ENCODE measurements at places on chromosomes 6 and 20.

DNA sequence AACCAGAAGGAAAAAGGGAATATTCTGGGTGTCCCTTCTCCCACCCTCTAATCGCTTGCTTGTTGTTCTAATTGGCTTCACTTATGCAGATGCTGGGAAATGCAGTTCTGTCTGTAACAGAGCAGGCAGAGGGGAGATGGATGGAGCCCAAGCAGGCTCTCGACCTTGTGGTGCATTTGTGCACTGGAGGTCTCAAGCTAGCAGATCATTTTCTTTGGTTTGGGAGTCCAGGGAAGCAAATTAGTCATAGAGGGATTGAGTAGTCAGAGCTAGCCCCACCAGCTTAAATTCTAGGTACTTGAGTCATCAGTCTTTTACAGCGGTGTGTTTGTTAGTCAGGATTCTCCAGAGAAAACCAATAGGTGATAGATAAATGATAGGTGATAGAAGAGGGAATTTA, 234.7 kb upstream of the ECI2 start:
- DNase-seq, result no peak

DNA sequence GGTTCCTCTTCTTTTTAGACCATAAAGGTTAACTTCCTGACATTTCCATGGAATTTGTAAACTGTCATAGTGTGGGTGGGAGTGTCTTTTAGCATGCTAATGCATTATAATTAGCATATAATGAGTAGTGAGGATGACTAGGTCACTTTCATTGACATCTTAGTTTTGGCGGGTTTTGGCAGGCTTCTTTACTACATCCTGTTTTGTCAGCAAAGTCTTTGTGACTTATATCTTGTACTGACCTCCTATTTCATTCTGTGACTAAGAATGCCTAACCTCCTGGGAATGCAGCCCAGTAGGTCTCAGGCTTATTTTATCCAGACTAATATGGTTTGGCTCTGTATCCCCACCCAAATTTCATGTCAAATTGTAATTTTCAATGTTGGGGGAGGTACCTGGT, 149.6 kb upstream of the SYNCRIP start:
- no peak for DNase-seq

- DNase-seq, result no peak
These were observed 166.2 kb downstream of the EPM2A start for GRCh38 chr6:145569140-145569539.

DNA sequence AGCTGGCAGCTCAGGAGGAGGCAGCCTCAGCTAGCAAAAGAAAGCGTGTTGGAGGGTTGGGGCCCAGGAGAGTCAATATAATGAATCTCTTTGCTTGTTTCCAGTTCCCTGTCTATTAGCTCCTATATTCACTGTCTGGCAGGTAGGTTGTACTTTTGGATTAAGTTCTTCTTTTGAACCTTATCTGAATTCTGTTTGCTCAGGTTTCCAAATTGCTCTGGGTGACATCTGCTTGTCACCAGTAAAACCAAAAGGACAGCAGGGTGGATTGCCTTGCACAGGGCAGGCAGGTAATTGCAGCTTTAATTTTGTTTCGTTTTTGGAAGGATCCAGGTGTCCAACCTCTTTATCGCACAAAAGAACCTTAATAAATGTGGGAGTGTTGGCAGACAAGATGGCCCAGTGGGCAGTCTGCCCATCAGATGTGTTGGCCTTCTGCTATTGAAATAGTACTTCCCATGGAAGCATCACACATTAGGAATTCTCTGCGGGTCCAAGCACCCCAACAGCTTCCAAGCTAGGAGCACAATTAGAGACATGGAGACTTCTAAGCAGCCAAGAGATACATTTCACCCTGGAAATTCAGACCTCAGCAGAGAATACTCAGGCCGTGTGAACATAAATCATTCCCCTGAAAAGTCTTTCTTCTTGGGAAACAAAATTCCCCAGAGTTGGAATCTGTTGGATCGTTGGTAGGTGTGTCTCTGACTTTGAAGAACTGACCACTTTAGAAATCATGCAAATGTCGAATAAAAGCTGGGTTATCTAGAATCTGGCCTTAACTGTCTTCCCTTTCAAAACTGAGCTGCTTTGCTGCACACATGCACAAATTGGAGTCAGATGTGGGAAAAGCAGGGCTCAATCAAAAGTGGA, 286.9 kb upstream of the BMP2 start:
- no peak for DNase-seq

- DNase-seq, result no peak
These were observed 12.8 kb upstream of the DTNBP1 start for GRCh38 chr6:15675536-15676220.

DNA sequence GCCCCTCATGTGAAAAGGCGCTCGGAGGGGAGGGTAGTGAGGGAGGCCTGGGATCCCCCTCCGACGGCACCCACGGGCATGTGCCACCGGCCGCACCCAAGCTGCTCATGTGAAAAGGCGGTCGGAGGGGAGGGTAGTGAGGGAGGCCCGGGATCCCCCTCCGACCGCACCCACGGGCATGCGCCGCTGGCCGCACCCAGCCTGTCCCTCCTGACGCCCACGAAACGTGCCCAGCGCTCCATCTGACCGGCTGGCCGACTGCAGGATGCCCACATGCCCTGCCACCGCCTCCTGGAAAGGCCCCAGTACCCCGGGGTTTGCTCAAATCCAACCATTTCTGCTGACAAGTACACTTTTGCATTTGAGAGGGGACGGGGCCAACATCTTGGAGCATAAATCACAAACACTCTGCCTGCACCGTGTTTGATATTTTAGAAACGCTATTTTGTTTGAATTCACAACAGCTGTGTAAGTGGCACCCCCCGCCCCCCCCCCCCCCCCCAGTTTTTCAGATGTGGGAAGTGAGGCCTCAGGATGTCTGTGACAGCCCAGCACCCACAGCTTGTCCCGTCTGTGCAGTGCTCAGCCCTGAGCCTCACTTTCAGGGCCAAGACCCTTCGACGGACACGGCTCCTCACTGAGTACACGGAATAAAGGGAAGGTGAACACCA, 34.1 kb downstream of the SLC2A4RG start:
- DNase-seq, result no peak

GRCh38 chr20:50215101-50215690, 24.6 kb downstream of the CEBPB start:
- DNase-seq, result no peak

GRCh38 chr20:15622368-15622767, 950.9 kb downstream of the KIF16B start:
- no peak for DNase-seq

DNA sequence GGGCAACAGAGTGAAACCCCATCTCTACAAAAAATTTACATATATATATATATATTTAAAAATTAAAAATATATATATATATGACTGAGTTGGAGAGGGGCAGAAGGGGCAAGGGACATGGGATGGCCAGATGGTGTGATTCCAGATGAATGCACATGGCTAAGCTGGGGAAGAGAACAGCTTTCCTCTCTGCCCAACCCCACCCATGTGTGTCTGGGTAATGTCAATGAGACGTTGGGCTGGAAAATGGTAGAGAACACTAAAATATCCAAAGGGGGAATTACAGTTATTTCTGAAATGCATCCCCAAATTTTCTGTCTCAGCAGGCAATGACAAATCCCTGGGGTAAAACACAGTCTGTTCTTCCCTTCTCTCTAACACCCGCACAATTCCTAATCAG, 31.2 kb upstream of the CCND3 start:
- no peak for DNase-seq

- DNase-seq, result peak; percentile 13
These were observed 361.6 kb upstream of the MARCKS start for GRCh38 chr6:113495521-113495920.

- DNase-seq, result no peak
These were observed 33.4 kb downstream of the PLN start for GRCh38 chr6:118581489-118581959.

DNA sequence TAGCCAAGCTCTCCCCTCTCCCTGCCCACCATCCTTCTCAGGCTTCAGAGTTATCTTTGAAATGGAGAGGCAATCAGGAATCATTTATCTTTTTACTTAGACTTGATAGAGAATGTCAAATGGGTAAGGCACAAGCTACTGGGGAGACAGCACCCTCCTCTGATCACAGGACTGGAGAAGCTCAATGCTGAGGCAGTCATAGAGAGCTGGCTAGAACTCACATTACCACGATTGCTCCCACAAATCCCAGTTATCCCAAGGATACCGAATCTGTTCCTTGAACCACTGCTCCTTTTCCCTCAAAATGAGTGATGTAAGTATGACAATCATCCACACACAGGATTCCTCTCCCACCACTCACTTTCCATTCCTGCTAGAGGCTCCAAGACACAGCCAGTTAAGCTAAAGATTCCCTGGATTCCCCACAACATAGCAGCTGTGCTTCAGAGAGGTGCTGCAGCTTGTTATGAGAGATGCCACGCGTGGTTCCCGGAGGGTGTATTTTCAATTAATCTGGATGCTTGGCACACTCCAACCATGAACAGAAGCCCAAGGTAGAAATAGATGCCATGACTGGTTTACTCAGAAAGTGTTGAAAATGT, 96.2 kb upstream of the VGLL2 start:
- no peak for DNase-seq

GRCh38 chr6:71588490-71588889, 297.9 kb upstream of the RIMS1 start:
- no peak for DNase-seq

- DNase-seq, result no peak
These were observed 66.5 kb upstream of the LY86 start for GRCh38 chr6:6521961-6522482.

DNA sequence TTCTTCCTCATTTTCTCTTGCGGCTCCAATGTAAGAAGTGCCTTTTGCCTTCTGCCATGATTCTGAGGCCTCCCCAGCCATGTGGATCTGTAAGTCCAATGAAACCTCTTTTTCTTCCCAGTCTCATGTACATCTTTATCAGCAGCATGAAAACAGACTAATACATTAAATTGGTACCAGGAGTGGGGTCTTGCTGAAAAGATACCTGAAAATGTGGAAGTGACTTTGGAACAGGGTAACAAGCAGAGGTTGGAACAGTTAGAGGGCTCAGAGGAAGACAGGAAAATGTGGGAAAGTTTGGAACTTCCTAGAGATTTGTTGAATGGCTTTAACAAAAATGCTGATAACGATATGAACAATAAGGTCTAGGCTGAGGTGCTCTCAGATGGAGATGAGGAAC, 316.7 kb upstream of the HS3ST5 start:
- no peak for DNase-seq

GRCh38 chr6:109002051-109002697, 92.5 kb downstream of the SESN1 start:
- no peak for DNase-seq

DNA sequence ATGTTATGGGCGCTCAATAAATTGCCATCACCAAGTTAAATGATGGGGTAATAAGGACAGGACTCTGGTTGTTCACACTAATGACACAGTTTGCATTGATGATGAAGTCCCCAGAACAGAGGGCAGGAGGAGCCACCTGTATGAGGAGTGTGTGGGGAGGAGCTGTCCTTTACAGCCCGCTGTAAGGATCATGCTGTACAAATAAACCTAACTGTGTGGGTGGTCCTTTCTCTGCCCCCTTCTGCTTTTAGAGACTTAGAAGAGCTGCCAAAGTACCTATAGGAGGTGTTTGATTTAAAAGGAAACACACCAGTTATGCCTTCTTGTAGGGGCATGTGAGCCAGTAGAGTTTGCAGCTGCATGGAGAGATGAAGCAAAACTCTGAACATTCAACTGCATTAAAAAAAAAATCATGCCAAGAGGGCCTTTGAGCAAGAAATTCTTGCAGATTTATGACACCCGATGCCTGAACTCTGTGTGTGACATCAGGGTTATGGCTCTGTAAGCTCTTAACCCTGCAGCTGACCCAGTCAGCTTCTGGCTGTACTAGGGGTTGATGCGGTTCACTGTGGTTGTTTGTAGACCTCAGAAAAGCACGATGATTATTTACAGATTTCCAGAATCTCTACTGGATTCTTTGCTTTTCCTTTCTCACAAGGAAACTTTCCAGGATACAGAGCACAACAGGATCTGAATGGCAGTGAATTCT, 67.4 kb downstream of the UST start:
- DNase-seq, result no peak

GRCh38 chr6:89281779-89282246, 33.3 kb downstream of the GABRR2 start:
- DNase-seq, result peak; percentile 53

- DNase-seq, result no peak
These were observed 142.0 kb downstream of the ARHGAP18 start for GRCh38 chr6:129568015-129568414.

DNA sequence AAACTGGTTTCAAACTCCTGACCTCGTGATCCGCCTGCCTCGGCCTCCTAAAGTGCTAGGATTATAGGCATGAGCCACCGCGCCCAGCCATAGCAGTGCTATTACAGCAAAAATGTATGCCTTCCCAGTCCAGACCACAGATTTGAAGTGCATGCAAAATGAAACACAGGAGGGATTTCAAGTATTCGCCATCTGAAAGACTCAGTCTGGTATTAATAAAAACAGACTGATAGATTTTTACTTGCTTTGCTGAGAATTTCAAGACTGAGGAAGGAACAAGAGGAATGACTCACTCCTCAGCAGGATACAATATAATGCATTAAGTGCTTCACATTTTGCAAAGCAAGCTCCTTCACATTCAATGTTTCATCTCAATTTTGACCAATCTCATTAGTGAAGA, 134.9 kb downstream of the TMEM200A start:
- no peak for DNase-seq

DNA sequence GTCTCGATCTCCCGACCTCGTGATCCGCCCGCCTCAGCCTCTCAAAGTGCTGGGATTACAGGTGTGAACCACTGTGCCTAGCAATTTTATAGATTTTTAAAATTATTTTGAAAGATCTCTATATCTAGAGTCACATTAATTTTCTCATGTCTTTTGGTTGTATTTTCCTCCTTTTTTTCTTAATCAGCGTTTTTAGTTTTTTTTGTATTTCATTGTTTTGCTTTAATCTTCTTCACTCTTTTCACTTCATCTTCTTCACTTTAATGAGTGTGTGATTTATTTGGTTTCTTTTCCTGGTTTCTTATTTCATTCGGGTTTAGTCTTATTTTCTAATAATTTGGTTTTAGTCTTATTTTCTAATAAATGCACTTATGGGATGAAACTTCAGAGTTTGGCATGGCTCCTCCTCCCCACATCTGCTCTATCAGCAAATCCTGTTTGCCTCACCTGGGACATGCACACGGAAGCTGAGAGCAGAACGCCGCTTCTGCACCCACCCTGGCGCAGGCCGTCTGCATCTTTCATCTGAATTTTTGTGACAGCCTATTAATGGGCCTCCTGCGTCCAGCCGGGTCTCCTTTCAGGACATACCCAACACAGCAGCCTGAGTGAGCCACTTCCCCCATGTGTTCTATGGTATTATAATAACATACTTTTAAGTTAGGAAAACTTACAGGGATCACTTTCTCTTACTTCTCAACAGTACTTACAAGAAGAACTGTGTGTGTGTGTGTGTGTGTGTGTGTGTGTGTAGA, 35.5 kb downstream of the DTD1 start:
- DNase-seq, result no peak

DNA sequence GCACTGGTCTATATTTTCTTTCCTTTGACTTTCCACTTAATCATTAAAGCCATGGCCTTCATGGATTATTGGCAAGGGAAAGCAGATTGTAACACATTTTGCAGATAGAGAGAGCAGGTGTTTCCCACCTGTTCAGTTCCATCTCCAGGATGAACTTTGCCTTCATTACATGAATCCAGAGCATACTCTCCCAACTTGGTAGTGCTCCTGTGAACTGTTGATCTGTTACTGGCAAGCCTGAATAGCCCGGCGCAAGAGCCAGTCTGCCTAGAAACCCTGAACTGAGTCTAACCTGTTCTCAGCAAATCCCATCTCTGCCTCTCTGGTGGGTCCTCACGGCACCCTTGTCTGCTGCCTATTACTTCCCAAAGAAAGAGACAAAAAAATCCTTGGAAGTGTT, 210.3 kb downstream of the PLCB1 start:
- peak; percentile 13 for DNase-seq

Data from DMS53 (cell line).